ENCODE measurements at places on chromosomes 7 and 10.

- DNase-seq: no peak
Measured at GRCh38 chr7:45715471-45716352, 141.5 kb downstream of the ADCY1 start.

DNA sequence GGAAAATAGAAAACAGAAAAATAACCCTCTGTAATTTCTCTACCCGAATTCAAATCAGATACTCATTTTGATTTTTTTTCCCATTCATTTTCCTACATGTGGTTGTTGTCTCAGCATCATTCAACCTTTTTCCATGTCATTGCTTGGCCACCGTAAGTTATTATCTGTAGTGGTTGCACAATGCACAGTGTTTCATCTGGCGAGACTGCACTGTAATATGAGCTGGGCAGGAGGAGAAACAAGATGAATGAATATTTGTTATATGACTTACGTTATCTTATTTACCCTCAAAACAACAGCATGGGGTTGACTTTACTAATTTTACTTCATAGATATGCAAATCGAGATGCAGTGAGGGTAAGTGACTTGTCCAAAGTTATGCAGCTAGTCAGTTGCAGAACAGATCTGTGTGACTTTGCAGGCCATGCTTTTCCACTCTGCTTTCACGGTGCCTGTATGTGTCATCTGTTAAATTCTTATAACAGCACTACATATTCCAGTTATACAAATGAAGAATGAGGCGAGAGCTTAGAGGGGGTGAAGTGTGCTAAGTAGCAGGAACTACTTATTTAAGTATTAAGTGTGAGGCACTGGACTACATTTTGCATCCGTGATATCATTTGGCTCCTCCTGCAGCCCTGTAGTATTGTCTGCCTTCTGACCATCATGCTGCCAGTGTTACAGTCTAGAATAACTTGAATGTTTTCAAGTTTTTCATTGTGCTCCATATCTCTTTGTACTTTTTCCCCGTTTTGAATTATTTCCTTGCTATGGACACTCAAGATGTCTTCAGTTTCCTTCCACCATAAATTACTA is 56.7 kb downstream of the ZMYND11 start:
- DNase-seq: no peak

- no peak for DNase-seq
Measured at GRCh38 chr7:81285142-81285871, 366.5 kb upstream of the SEMA3C start.

- no peak for DNase-seq
Measured at GRCh38 chr10:57014758-57015157, 653.7 kb upstream of the ZWINT start.

DNA sequence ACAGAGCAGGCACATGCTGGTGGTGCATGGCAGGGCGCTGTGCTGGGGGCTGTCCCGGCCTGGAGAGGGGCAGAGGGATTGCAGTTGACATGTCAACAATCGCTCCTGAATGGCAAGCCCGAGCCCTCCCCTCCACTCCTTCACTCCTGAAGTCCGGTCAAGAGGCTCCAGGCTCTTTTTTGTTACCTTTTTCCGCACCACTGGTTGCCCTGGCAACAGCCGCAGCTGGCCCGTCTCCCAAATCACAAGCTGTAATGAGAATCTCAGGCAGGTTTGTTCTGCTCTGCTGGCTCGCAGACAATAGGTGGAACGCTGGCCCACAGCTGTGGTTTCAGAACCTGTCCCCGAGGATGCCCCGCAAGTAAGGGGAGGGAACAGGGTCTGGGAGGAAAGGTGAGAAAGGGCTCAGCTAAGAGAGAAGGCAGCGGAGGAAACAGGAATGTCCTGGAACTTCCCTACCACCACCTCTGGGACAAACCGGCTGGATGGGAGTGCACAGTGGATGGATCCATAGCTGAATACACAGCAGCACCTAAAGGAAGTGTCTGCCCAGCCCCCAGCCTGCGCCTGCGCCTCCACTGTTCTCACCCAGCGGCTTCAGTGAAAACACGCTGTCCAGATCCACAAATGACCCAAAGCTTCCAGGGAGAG is 58.9 kb downstream of the CALML3 start:
- no peak for DNase-seq

DNA sequence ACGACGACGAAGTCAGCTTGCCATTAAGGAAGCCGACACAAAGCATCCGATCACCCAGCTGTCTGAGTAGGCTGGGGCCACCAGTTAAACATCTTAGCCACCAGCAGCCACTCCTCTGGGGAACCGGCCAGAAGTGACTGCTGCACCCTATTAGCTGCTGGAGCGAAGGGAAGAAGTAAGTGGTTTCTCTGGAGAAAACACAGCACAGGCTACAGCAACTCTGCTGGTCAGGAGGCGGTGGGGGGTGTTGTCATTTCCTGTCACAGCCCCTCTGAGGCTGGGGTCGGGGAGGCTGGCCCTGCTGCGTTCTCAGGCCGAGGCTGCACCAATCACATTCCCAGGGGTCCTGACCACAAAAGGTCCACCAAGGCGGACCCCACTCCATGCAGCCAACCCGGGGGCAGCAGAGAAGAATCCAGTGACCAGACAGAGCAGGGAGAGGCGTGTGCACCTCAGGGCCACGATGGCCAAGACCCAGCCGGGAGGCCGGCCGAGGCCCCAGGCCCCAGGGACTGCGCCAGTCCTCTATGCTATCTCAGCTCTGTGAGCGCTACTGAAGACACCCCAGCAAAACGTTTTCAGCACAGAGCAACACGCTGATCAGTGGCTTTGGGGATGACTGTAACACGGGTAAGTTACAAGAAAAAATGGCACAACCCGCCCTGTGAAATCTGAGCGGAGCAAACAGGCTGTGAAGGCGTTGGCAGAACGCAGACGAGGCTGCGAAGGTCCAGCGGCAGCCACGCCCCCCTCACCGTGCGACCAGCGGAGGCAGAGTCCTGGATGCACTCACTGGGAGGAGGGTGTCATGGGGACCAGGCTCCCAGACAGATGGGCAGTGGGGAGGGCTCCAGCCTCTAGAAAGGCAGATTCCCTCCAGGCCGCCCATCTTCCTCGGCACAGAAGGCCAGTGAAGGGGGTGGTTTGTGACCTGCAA is 24.8 kb downstream of the STK32C start:
- DNase-seq: no peak
